GM23338 (cell line): ENCODE measurements at places on chromosomes 2 and 18.
A peak's percentile ranks its signal among the peaks of the same experiment; 100 is the strongest.

GRCh38 chr2:69612707-69613106, 30.8 kb downstream of the AAK1 start:
- DNase-seq: no peak

DNA sequence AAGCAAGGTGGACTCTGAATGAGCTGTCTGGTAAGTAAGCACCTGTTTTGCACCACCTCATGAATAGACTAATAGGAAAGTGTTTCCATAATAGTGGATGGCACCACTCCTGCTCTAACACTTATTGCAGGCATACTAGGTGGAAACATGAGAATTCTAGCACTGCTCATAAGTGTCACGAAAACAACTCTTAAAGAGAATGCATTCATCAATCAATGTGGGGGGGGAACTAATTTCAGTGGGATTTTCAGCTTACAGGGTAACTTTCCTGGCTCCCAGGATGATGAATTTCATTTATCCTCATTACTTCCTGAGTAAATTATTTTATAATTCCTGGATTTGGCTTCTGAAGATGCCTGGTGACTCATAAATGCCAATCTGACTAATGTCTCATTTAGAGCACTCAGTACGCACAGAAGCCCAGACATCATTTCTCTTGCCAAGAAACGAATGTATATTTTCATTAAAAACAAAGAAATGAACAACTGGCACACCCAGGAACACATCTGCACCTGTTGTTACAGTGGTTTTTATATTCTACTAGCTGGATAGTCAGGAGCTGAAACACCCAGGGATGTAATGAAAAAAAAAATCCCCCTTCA, 129.6 kb downstream of the PID1 start:
- no peak for DNase-seq

DNA sequence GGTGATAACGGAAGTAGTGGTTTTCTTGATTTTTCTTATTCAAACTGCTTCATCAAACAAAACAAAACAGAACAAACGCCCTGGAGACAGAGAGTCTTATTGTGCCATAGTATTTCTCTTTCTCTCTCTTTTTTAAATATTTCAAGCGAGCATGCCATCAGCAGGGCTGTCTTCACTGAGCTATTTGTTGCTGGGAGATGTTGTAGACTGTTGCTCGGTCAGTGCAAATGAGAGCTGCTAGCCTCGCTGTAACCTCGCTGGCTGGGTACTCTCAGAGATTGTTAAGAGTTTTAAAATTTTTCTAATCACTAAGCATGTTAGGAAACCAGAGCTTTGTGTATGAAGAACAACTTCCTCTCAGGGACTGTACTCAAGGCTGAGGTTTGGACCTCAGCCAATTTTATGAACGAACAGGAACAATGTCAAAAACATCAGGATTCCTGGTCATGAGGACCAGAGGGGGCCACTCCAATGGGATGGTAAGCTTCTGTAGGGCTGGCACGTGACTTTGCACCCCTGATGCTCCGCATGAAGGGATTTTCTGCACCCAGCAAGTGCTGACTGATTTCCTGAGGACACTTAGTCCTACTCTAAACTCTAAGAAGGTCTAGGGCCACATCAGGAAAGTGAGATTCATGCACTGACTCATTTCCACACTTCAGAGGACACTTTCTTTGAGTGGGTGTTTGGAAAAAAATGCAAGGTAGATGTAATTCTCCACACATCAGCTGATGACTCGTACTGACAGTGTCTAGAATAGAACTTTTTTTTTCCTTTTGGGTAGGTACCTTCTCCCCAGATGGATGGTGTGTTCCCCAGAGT, 59.8 kb upstream of the IL1R1 start:
- DNase-seq: no peak

- peak; percentile 58 for DNase-seq
Observed at GRCh38 chr2:225122583-225123486, 80.6 kb upstream of the DOCK10 start.

DNA sequence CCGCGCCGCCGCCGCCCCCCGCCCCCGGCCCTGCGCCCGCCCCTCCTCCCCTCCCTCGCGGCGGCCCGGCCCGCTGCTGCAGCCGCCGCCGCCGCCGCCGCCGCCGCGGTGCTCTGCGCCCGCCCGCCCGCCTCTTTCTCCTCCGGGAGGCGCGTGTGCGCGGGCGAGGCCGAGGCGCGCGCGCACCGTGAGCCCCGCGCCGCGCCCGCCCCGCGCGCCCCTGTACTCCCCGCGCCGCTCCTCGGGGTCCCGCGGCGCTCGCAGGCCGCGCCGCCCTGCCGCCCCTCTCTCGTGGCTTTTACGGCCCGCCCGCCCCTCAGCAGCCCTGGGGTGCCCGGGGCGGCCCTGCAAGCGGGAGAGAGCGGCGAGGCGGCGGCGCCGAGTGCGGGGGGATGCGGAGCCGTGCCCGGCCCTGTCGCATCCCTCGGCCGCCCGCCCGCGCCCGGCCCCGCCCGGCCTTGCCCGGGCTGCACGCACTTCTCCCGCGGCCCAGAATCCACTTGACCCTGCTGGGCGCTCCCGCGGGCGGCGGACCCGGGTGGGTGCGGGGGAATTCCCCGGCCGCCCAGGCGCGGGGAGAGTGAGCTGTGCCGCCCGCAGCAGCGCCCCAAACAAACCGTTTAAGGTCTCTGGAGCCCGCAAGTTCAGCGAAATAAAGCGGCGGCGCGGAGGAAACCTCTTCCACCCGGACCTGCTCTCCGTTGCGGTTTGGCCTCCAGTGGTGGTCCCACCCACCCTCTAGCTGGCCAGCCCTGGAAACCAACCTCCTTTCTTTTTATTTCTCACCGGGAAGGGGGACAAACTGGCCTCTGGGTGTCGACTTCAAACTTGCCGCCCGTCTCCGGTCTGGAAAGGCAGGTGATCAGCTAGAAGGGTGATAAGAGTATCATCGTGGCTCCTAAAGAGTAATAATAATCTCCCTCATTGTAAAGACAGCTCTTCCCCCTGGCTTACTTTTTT, 37.4 kb downstream of the AFF3 start:
- peak; percentile 51 for DNase-seq

DNA sequence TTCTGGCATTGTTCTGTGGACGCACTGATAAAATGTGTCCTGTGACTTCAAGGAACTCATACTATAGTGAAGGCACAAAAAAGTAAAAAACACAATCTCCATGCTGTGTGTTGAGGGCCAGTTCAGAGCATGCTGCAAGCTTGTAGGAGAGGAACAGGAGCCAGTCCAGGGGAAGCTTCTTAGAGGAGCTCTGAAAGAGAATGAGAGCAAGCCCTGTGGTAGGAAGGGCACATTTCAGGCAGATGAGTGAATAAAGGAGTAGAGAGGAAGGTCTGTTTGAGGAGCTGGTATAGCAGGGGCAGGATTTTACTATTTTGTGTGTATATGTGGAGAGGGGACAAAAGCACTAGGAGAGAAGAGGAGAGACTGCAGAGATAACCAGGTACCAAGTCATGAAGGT, 478.3 kb downstream of the ZEB2 start:
- DNase-seq: peak; percentile 22

- DNase-seq: no peak
Observed at GRCh38 chr2:104249629-104250028, 604.3 kb upstream of the POU3F3 start.

DNA sequence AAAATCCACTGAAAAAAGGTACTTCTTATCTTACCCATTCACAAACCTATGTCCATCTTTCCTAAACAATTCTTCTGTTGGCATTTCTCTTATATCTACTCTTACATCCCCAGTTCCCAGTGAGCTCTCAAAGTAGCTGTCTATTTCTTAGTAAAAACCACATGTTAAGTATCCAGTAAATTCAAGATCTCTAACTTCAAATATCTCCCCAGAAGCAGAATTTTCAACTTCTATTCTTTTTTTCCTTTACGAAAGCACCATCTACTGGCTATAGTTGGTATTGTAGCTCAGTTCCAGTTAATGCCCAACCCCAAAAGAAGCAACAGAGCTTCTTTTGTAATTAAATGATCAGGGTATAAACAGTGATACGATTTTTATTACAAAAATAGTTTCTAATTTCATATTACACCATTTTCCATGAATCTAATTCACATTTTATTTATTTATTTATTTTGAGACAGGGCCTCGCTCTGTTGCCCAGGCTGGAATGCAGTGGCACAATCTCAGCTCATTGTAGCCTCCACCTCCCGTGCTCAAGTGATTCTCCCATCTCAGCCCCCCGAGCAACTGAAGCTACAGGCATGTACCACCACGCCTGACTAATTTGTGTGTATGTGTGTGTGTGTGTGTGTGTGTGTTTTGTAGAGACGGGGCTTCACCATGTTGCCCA, 28.5 kb downstream of the HRH4 start:
- DNase-seq: peak; percentile 76

GRCh38 chr2:33008716-33009115, 62.0 kb downstream of the LTBP1 start:
- DNase-seq: no peak

- DNase-seq: no peak
Observed at GRCh38 chr2:128414351-128414750, 95.7 kb upstream of the HS6ST1 start.

- no peak for DNase-seq
Observed at GRCh38 chr2:211351987-211352386, 795.6 kb downstream of the CPS1 start.

GRCh38 chr2:109231996-109232705, 103.1 kb downstream of the SH3RF3 start:
- DNase-seq: no peak

DNA sequence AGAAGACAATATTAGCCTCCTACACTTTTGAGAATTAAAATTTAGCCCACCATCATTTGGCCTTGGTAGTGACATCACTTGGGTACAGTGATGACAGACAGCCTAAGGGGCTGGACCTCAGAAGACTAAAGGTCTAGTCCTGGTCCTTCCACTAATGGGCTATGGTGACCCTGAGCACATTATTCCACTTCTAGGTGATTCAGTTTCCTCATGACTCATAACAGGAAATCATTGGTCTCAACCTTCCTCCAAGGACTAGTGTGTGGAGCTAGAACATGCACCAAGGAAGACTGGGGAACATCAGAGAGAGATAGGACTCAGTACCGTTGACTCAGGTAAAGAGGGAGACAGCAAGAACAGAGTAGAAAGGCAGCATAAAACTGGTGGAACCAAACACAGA, 64.0 kb downstream of the TFCP2L1 start:
- no peak for DNase-seq

- DNase-seq: no peak
Observed at GRCh38 chr2:227308784-227309183, 16.3 kb upstream of the MFF start.

DNA sequence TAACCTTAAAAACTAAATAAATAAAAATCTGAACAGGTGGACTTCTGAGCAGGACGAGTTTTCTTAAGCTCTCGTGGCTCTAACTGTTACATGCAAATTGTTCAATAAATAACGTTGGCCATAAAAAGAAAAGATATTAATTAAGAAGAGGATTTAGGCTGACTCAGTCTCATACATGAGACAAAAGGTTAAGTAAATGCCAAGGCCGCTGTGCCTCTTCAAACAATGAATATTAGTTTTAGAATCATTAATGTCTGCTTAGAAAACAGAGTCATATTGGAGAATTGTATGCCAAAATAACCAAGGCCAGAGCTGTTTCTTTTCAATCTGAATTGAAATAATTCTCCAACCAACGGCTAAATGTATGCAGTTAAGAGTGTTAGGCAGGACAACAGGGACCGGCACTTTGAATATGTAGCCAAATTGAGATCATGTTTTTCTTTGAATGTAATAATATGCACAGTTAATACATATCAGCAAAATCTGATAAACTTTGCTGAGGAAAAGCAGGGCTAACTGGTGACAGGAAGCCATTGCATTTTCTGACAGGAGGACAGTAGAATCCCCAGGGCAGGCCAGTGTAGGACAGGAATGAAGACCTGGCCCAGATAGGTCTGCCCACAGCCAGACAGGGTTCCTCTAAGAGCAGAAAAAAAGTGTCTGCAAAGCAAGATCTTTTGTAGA, 1041.4 kb upstream of the FANCL start:
- DNase-seq: no peak

DNA sequence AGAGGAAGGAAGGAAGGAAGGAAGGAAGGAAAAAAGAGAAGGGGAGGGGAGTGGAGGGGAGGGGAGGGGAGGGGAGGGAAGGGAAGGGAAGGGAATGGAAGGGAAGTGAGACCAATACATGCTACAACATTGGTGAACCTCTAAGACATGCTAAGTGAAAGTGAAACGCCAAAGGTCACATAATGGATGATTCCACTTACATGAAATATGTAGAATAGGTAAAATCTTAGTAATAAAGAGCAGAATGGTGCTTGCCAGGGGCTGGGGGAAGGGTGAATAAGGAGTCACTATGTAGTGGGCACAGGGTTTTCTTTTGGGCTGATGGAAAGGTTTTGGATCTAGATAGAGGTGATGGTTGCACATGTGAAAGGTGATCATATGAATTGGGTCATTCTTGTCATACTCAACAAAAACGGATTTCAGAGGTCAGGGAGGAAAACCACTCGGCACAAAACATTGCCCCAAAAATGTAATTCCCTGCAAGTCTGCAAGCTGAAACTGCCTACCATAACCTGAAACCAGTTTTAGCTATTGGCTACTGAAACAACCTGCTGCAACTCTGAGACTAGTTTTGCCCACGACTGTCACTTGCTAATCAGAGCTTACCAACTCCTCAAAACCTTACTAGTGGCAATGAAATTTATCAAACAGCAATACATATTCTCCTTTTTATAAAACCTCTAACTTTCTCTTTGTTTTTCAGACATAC, 59.2 kb downstream of the CCDC141 start:
- DNase-seq: no peak

- DNase-seq: no peak
Observed at GRCh38 chr2:14270036-14270582, 362.4 kb upstream of the LRATD1 start.

- DNase-seq: peak; percentile 81
Observed at GRCh38 chr2:53859206-53860181, at the start of gene GPR75. Gene GPR75, minus strand, starts transcription at chr2:53859967. Its CDS starts 5,211 bp downstream, at chr2:53854756.

GRCh38 chr2:33770023-33770422, 170.9 kb upstream of the FAM98A start:
- DNase-seq: peak; percentile 41

DNA sequence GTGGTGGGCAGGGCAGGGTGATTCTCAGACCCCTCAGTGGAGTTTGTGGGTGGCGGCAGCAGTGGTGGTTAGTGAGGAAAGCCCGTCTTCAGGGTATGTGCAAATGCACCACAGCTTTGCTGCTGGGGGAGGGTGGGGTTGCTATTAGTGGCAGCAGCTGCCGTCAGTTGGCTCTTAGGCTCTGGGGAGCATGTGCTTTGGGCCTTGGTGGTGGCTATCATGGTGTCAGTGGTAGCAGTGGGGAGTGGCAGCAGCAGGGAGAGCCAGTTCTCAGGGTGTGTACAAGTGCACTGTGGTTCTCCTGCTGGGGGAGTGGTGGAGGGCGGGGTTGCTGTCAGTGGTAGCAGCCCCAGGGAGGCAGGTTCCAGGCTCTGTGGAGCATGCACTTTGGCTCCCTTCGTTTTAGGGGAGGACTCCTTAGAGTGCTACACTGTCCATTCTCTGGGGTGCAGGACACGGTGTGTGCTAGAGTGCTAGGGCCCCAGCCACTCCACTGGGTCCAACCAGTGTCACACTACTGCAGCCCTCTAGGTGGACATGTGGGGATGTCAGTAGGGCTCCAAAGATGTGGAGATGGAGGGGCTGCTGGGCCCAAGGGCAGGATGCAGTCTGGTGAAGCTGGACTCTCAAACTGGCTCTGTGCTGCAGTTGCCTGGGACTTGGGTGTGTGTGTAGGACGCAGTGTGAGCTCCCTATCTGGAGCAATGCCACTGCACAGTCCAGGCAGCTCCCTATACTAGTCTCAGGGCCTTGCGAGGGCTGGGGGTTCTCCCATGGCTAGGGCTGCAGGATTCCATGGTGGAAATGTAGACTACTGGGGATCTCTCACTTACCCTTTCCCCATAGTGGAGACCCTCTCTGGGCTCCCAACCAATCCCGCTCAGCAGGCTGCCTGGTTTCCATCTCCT, 45.3 kb downstream of the ADCYAP1 start:
- no peak for DNase-seq

GRCh38 chr2:230602562-230603230, 109.9 kb upstream of the CAB39 start:
- DNase-seq: no peak

- DNase-seq: no peak
Observed at GRCh38 chr2:25368660-25369059, 26.9 kb upstream of the DNMT3A start.
